ENCODE measurements at places on chromosomes 6 and 20. TPM values are rescaled to one million over a fixed set of nuclear protein-coding genes. Genes with fewer than 3 reads are reported as not detected.
A peak's percentile ranks its signal among the peaks of the same experiment; 100 is the strongest.

Gene SULF2
- total RNA-seq: 138 TPM

Gene RIPOR2
- total RNA-seq: 2.1 TPM

Gene CALHM5
- total RNA-seq: 14.8 TPM

Gene CFAP61
- not detected for total RNA-seq

Gene PTPRK
- 165 TPM for total RNA-seq

Gene GABBR1
- 7.6 TPM for total RNA-seq

Gene RBPJL
- not detected for total RNA-seq

Gene TREML2
- not detected for total RNA-seq

Gene TTLL9
- 0.59 TPM for total RNA-seq

- no peaks in the 10 kb centered on the region for H3K27me3 ChIP-seq
- peak; percentile 43 for DNase-seq
- peaks cover 75% of the 10 kb centered on the region for H3K36me3 ChIP-seq
- H3K4me3 ChIP-seq: no peak overlapping the region
- H3K4me1 ChIP-seq: peaks cover 6% of the 10 kb centered on the region
Observed at GRCh38 chr20:63885264-63886053, 9.5 kb upstream of the DNAJC5 start.

DNA sequence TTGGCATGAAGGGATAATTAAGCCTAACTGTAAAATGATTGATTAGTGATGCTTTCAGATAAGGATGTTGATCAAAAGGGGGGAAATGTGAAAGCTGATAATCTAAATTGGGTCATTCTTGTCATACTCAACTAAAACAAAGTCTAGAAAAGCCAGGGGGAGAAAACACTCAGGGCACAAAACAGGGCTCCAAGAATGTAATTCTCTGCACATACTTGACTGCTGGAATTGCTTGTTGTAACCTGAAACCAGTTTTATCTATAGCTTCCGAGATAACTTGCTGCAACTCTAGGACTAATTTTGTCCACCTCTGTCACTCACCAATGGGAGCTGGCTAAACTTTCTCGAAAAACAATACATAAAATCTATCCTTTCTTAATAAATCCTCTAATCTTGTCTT is 310.3 kb downstream of the CLVS2 start:
- no peaks in the 10 kb centered on the region for H3K27me3 ChIP-seq
- no peaks in the 10 kb centered on the region for H3K36me3 ChIP-seq
- no peaks in the 10 kb centered on the region for H3K4me1 ChIP-seq

- peak; percentile 83 for DNase-seq
- peaks cover 7% of the 10 kb centered on the region for H3K36me3 ChIP-seq
- peak overlapping the region; percentile 93 for H3K4me3 ChIP-seq
- peak overlapping the region; percentile 98 for H3K27ac ChIP-seq
- H3K27me3 ChIP-seq: no peaks in the 10 kb centered on the region
Observed at GRCh38 chr20:23350904-23351838, 580 bp downstream of the NXT1 start.

- H3K27me3 ChIP-seq: no peaks in the 10 kb centered on the region
- H3K4me3 ChIP-seq: no peak overlapping the region
- DNase-seq: no peak
- H3K4me1 ChIP-seq: no peaks in the 10 kb centered on the region
- no peak overlapping the region for H3K27ac ChIP-seq
Observed at GRCh38 chr6:136728033-136728939, 64.0 kb downstream of the MAP3K5 start.

- no peaks in the 10 kb centered on the region for H3K27me3 ChIP-seq
- H3K36me3 ChIP-seq: no peaks in the 10 kb centered on the region
- H3K4me3 ChIP-seq: no peak overlapping the region
- H3K4me1 ChIP-seq: peaks cover 5% of the 10 kb centered on the region
- H3K27ac ChIP-seq: no peak overlapping the region
Observed at GRCh38 chr6:11236076-11236750, 3.7 kb upstream of the NEDD9 start.

- H3K27ac ChIP-seq: no peak overlapping the region
- H3K4me3 ChIP-seq: no peak overlapping the region
- peak; percentile 41 for DNase-seq
- no peaks in the 10 kb centered on the region for H3K36me3 ChIP-seq
- peaks cover 4% of the 10 kb centered on the region for H3K4me1 ChIP-seq
Observed at GRCh38 chr6:17721671-17722070, 14.9 kb upstream of the NUP153 start.

DNA sequence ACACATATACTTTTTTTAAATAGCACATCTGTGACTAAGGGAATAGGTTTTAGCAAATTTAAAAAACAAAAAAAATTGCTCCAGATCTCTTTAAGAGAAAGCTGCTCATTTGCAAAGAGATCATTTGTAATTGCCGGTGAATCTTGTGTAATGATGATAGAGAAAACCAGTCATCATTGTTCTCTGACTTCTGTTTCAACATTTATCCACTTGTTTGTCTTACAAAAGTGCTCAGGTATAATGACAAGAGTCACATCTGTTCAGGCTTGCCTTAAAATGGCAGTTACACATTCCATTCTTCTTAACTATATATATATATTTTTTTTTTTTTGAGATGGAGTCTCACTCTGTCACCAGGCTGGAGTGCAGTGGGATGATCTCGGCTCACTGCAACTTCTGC is 165.2 kb downstream of the AIG1 start:
- no peak overlapping the region for H3K4me3 ChIP-seq
- no peaks in the 10 kb centered on the region for H3K4me1 ChIP-seq
- no peaks in the 10 kb centered on the region for H3K27me3 ChIP-seq

- no peak overlapping the region for H3K27ac ChIP-seq
- H3K27me3 ChIP-seq: peaks cover 4% of the 10 kb centered on the region
- H3K4me1 ChIP-seq: peaks cover 8% of the 10 kb centered on the region
Observed at GRCh38 chr6:133190912-133191311, 50.2 kb upstream of the EYA4 start.

- no peak for DNase-seq
- peaks cover 3% of the 10 kb centered on the region for H3K4me1 ChIP-seq
- no peaks in the 10 kb centered on the region for H3K36me3 ChIP-seq
- no peaks in the 10 kb centered on the region for H3K27me3 ChIP-seq
- no peak overlapping the region for H3K4me3 ChIP-seq
- H3K27ac ChIP-seq: no peak overlapping the region
Observed at GRCh38 chr6:83885984-83886383, 26.5 kb downstream of the CYB5R4 start.

GRCh38 chr6:17910189-17910588 is 77.2 kb downstream of the KIF13A start:
- H3K4me3 ChIP-seq: no peak overlapping the region
- no peak for DNase-seq
- H3K4me1 ChIP-seq: peaks cover 48% of the 10 kb centered on the region

DNA sequence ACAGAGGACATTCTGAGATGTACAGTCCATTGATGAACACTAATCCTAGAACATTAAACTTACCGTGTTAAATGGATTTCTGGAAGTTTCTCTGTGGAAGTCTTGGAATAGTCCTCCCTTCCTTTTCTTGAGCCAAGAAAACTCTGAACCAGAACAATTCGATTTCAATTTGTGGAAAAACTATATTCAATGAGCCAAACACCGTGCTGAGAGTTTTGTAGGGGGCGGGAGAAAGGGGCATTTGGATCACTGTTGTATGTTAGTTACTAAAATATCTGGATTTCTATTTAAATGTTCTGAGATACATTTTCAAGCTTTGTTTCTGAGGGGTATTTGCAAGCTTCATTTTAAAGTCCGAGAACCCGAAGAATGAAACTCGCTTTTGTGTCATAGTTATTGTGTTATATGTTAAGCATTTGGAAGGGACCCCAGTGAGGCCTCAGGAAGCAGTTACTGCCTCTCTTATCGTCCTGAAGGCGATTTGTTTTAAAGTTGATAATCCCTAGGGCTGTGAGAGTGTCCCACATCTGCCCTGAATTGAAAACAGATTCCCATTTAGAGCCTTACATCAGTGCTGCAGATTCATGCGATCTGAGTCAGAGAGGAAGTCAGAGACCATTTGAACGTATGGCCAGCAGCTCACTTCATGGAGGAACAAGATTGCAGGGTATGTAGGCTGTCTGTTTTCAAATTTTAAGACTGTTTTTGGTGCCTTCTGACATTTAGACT is 70.8 kb upstream of the SASH1 start:
- H3K4me1 ChIP-seq: peaks cover 11% of the 10 kb centered on the region
- H3K36me3 ChIP-seq: no peaks in the 10 kb centered on the region
- H3K4me3 ChIP-seq: peak overlapping the region; percentile 51
- no peaks in the 10 kb centered on the region for H3K27me3 ChIP-seq

DNA sequence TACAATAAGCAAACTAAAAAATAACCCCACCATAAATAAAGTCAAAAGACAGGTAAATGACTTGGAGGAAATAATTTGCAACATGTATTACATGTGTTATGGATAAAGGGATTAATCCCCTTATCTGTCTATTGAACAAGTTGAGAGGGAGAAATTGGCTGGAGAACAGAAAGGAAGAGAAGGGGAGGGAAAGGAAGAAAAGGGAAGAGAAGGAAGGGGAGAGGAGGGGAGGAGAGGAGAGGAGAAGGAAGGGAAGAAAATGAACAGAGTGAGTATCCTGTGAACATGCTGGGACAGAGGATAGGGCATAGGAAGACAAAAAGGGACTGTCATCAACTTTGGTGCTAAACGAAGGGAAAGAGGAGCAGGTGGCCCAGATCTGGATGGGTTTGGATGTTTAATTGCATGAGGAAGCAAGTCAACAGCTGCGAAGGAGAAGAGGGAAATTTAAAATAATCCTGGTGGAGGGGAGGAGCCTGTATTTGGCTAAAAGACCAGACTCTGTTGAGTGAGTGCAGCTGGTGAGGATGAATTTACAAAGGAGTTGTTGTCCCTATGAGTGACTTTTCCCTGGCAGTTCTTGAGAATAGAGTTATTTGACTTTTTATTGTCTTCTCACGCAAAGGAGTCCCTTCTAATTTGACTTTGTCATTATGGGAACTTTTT is 14.2 kb upstream of the SHLD1 start:
- H3K27me3 ChIP-seq: peaks cover 8% of the 10 kb centered on the region
- H3K36me3 ChIP-seq: no peaks in the 10 kb centered on the region
- no peak overlapping the region for H3K27ac ChIP-seq
- no peak for DNase-seq

- H3K4me1 ChIP-seq: peaks cover 6% of the 10 kb centered on the region
Observed at GRCh38 chr6:87784690-87785089, 82.7 kb upstream of the AKIRIN2 start.

DNA sequence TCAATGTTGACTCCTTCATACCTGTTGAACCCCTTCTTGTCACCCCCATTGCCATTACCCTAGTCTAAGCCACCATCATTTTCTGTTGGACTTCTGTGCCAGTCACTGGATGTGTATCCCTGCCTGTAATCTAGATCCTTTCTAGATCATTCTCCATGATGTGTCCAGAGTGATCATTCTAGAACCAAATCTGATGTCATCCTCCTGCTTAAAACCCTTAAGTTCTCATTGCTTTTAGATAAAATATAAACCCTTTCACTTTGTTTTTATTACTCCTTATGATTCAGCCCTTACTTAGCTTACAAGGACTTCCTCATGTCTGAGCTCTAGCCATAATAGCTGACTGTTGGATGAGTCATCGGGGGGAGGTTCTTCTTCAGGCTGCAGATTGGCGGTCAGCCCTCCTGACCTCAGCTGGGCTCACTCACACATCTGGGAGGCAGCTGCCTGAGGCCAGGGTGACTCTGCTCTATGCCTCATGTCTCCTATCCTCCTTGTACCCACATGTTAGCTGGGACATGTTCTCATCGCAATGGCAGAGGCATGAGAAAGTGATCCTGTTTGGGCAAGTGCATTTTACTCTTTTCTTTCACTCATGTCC is 287.6 kb downstream of the ESR1 start:
- H3K27me3 ChIP-seq: no peaks in the 10 kb centered on the region
- H3K4me1 ChIP-seq: peaks cover 48% of the 10 kb centered on the region
- DNase-seq: peak; percentile 92
- no peak overlapping the region for H3K4me3 ChIP-seq
- H3K36me3 ChIP-seq: no peaks in the 10 kb centered on the region

GRCh38 chr20:63156221-63156671 is 59.7 kb downstream of the YTHDF1 start:
- H3K4me3 ChIP-seq: no peak overlapping the region
- no peaks in the 10 kb centered on the region for H3K36me3 ChIP-seq
- H3K27ac ChIP-seq: no peak overlapping the region
- DNase-seq: peak; percentile 71
- H3K4me1 ChIP-seq: no peaks in the 10 kb centered on the region

- no peaks in the 10 kb centered on the region for H3K27me3 ChIP-seq
- peaks cover 13% of the 10 kb centered on the region for H3K4me1 ChIP-seq
- H3K36me3 ChIP-seq: no peaks in the 10 kb centered on the region
- H3K27ac ChIP-seq: no peak overlapping the region
Observed at GRCh38 chr6:142914937-142915697, 29.9 kb downstream of the HIVEP2 start.

- H3K4me3 ChIP-seq: no peak overlapping the region
- H3K4me1 ChIP-seq: peaks cover 4% of the 10 kb centered on the region
- H3K36me3 ChIP-seq: peaks cover 34% of the 10 kb centered on the region
- no peak for DNase-seq
- H3K27ac ChIP-seq: no peak overlapping the region
- H3K27me3 ChIP-seq: no peaks in the 10 kb centered on the region
Observed at GRCh38 chr20:6029538-6029937, 24.3 kb downstream of the LRRN4 start.

DNA sequence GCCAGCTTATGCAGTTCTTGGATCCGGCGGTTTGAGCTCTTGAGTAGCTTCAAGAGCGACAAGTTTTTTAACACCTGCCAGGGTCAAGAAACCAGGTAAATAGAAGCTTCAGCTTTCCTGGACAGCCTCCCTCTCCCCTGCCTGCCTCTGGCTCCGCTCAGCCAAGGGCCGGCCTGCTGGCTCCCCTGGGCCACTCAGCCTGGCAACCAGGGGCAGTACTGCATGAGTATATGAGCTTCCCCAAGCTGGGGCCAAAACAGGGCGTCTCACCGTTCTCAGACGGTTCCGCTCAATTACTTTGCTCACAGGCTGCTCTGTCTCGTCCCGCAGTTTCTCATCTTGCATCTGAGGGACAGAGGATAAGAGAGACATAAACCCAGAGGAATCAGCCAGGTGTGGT is 856 bp downstream of the TP53TG5 start:
- peaks cover 10% of the 10 kb centered on the region for H3K4me1 ChIP-seq
- no peaks in the 10 kb centered on the region for H3K36me3 ChIP-seq
- no peak for DNase-seq
- H3K4me3 ChIP-seq: no peak overlapping the region

DNA sequence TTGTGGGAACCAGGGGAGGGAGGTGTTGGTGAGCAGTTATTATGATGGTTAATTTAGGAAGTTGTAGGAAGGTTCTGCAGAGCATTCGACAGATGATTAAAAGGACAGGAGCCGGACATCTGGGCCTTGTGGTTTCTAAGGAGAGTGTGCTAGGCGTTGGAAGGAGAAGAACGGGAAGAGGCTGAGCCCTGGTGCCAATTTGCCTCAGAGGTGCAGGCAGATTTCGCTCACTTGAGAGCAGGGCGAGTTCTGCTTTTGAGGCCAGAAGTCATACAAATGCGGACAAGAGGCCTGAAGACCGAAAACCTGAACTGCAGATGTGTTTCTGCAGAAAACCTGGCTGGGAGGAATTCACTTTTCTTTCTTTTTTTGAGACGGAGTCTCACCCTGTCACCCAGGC is 30.5 kb upstream of the RPS6KA2 start:
- no peak overlapping the region for H3K4me3 ChIP-seq
- H3K27me3 ChIP-seq: peaks cover 31% of the 10 kb centered on the region
- DNase-seq: no peak
- H3K4me1 ChIP-seq: no peaks in the 10 kb centered on the region

Data from osteoblast (primary cell).